NCI-H2107 (cell line): ENCODE measurements at places on chromosomes 4 and X.

DNA sequence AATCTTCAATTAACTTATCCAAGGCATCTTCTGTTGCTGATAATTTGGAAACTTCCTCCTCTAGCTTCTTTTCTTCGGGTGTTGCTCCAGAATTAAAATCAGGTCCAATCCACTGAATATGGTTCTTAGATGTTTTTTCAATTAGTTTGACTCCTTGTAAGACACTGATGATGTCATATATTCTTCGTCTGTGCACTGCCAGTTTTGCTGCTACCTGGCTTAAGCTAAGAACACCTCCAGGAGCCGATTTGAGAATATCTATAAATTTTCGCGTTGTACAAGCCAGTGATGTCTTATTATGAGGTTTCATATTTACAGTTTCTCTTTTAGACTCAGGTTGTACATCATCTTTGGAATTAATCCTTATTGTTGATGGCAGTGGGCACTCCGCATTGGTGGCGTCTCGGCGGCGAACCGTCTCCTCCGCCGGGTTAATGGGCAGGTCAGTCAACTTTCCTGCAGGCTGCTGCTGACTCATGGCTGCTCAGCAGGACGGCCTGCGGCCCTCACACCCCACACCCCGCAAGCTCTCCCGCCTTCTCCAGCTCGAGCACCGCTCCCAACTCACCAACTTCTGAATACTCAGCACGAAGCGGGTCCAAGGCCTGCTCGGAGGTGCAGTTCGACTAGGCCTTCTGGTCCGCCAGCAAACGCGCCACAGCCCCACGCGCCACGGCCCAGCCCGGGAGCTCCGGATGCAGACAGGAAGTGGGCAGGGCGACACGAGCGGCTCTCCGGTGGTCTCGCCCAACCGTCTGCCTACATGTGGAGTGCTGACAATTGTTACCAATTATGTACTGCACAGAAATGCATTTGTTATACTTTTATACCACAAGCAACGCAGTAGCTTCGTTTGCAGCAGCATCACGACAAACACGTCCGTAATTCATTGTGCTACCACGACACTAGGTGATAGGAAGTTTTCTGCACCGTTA lies 49.2 kb upstream of the FHL1 start:
- no peak for DNase-seq

GRCh38 chrX:134715930-134716619 lies 57.8 kb upstream of the PLAC1 start:
- no peak for DNase-seq

- no peak for DNase-seq
Observed at GRCh38 chr4:188400451-188400850, 261.2 kb downstream of the TRIML1 start.

DNA sequence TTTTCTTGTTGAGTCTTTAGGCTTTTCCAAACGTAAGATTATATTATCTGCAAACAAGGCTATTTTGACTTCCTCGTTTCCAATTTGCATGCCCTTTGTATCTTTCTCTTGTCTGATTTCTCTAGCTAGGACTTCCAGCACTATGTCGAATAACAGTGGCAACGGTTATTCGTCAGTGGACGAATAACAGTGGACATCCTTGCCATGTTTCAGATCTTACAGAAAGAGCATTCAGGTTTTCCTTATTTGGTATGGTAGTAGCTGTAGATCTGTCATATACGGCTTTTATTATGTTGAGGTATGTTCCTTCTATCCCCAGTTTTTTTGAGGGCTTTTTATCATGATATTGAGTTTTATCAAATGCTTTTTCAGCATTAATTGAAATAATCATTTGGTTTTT lies 634.6 kb upstream of the ADGRL3 start:
- no peak for DNase-seq

- DNase-seq: no peak
Observed at GRCh38 chr4:138053641-138054301, 188.4 kb downstream of the SLC7A11 start.

GRCh38 chr4:85779165-85779564 lies 304.2 kb downstream of the ARHGAP24 start:
- no peak for DNase-seq

GRCh38 chr4:36494016-36494415 lies 212.6 kb downstream of the DTHD1 start:
- DNase-seq: no peak

- no peak for DNase-seq
Observed at GRCh38 chr4:7013175-7013574, 30.0 kb upstream of the TADA2B start.

DNA sequence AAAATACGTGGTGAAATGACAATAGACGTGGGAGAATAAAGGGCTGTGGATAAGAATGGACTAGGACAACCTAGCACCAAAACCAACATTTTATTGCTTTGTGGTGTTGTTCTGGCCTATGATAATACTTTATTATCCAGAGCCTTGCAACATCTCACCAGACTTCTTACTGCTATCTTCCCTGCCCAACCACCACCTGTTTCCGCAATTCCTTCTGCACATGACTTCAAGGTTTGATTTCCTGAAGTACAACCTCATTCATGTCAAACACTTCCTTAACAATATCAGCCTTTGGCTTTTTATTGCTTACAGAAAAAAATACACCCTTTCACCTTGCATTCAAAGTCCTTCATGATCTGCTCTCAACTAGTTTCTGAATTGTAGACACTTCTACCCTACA lies 84.8 kb downstream of the RTL3 start:
- no peak for DNase-seq

- no peak for DNase-seq
Observed at GRCh38 chr4:188781655-188782054, 642.4 kb downstream of the TRIML1 start.

DNA sequence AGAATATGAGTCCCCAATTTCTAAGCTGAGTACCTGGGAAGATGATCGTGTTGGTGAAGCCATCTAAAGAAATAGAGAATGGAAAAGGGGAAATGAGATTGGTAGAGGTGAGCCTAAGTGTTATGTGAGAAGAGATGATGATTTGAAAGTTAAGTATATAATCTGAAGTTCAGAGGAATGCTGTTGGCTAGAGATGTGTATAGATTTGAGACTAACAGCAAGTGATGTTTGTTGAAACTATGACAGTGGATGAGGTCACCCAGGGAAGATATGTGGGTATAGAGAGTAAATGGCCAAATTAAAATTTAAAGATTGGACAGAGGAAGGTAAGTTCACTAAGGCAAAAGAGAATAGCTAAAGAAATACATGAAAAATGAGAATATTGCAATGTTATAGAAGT lies 324.2 kb downstream of the MAPK10 start:
- DNase-seq: no peak

GRCh38 chr4:16082426-16083240 lies 1.2 kb downstream of the PROM1 start:
- peak; percentile 38 for DNase-seq

GRCh38 chr4:174204164-174204831 lies 79.2 kb downstream of the FBXO8 start:
- no peak for DNase-seq

- no peak for DNase-seq
Observed at GRCh38 chr4:69753686-69754085, 6.7 kb downstream of the SULT1B1 start.

- no peak for DNase-seq
Observed at GRCh38 chr4:67470871-67471270, 74.4 kb downstream of the CENPC start.

DNA sequence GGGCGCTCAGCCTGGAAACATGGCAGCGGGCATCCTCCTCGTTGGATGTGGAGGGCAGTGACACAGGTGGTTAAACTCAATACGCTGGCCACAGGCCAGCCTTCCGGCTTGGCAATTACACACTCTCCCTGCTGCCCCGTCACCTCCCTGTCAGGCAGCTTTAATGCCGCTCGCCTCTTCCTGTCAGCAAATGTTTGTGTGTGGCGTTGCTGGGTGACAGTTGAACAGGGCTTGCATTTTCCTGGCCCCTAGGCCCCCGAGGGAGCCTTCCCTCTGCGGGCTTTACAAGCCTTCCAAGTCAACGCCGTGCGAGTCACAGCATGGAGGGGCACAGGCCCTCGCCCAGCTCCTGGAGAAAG lies 620.0 kb downstream of the BCOR start:
- no peak for DNase-seq

DNA sequence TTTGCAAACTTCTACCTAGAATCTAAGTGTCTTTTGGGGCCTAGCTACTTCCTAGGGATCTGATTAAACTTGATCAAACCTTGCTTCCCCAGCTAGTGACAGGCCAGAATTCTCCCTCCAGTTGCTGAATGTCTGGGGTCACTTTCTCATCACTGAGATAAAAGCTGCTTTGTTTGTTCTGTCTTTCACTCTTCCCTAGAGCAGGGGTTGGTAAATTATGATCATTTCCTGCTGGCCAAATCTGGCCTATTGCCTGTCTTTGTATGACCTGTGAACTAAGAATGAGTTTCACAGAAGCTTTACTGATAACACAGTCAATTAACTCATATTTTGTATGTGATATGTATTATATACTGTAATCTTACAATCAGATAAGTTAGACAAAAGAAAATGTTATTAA lies 157.8 kb upstream of the AADAT start:
- DNase-seq: no peak

- no peak for DNase-seq
Observed at GRCh38 chr4:78627046-78627965, 75.7 kb downstream of the ANXA3 start.

DNA sequence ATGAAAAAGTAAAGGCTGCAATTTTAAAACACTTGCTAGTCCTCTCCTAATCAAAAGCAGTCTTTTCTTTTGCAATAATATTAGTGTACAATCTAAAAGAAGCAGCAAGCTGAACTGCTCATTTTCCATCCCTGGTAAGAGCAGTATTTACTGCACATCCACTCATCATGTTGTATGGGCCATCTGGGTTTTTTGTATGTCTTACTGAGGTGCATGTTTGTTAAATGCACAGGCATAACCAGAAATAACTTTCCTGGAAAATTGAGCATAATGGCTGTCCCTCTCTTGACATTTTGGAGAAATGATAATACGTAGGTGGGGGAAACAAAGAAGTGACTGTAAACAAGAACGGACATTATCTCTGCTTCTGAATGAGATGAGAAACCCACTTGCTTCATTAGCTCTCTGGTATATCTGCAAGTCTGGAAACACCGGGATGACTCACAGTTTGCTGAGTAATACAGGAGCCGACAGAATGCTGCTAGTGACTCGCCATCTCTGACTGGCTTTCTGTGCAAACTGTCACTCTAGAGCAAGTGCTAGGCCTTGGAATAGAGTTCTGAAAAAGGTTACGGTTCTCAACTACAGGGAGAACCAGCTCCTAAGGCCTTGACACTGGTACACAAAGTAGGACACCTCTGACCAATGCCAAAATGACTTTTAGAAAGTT lies 85.7 kb upstream of the MTM1 start:
- no peak for DNase-seq

DNA sequence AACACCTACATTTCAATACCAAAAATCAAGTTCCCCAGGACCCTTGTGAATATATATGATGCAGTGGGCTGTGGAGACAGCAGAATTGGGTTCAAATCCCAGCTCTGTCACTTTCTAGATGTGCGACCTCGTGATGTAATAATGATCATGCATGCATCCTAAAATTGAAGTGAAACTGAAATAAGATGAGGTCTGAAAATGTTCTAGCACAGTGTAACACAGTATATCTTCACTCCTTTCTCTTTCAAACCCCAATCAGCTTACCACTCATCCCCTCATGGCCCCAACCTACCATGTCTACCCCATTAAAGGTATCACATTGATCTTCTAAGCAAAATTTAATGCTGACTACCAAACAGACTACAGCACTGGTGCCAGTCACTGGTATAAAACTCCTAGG lies 69.9 kb upstream of the BRS3 start:
- DNase-seq: no peak

GRCh38 chr4:55435141-55435841 lies 39.5 kb downstream of the TMEM165 start:
- DNase-seq: no peak

DNA sequence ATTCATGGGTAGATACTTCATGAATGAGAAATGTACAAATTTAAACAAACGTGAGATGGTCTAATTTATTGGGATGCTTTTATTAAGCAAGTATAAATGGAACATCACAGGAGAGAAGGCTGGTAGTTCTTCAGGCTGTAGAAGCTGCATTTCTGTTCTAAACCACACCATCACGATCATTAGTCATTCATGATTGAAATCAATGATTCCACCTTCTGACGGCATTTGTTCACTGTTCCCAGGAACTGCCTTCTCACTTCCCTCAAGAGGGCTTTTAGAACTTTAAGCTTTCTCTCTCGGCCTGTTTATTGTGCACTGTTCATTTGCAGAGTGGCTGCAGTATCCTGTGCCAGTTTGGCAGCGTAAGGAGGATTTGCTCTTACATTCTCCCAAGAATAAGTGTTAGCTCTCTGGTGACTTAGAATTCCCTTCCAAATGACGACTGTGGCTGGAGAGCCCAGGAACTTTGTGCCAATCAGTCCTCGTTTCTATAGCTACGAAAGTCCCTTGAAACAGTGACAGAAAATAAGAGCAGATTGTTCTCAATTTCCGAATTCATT lies 54.7 kb downstream of the MFAP3L start:
- DNase-seq: no peak

- no peak for DNase-seq
Observed at GRCh38 chr4:133062851-133063250, 86.2 kb upstream of the PCDH10 start.

- DNase-seq: no peak
Observed at GRCh38 chr4:84878546-84878945, 87.9 kb downstream of the WDFY3 start.
